Left renal cortex interstitium (tissue), 4 donors: ENCODE measurements at places on chromosomes 16 and 17. TPM values are rescaled to one million over a fixed set of nuclear protein-coding genes. Genes with fewer than 3 reads are reported as not detected.

The SLC46A1 gene
- polyA plus RNA-seq = 18.6 TPM

The MYO15A gene
- 4.1 TPM for polyA plus RNA-seq

The CDRT15L2 gene
- not detected for polyA plus RNA-seq

The MPO gene
- polyA plus RNA-seq = 4.2 TPM

DNA sequence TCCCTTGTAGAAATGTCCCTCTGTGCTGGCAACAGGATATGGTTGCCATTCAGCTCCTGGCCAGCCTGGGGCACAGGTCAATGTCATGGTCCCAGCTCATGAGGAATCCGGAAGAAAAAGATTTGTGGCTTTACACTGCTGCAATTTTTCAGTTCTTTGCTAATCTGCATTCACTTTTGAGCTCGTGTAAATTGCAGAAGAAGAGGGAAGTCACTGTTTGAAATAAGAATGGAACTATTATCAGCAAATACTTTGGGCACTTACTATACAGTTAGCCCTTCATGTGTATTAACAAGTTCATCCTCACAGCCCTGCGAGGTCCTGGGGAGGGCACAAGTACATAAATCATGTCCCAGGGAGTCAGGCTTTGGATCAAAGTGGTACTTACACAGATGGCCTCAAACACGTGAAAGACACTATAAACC lies 14.2 kb downstream of the SLC47A2 start:
- no peak for DNase-seq

DNA sequence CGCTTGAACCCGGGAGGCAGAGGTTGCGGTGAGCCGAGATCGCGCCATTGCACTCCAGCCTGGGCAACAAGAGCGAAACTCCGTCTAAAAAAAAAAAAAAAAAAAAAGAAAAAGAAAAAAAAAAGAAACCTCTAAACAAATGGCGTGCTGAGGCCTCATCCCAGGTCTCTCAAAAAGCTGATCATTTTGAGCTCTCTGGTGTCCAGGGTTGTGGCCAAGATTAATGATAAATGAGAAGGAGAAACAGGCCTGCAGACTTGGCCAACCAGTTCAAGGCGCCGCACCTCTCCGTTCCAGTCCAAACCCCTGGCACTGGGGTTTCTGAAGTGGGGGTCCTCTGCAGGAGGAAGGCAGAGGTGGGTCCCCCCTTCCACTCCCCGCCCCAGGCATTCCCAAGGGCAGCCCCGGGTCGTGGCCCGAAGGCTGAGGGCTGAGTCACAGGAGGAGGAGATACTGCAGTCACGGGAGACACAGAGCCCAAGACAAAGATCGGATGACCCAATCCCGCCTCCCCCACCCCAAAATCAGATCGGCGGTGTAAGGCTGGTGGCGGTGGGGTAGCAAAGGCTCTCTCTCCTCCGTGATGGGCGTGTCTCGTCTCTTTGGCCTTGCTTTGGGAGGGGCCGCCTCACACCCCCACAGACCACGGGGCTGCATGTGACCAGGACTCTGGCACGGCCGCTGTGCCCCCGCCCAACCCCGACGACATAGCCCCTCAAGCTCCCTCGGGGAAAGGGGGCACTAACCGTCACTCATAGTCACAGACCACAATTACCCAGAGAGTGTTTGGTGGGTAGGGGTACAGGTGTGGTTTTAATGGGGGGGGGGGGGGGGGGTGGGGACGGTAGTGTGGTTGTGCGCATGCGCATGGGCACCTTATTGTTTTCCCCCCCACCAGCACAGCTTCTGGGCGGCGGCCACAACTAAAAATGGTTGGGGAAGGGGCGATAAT lies 1.1 kb downstream of the VAT1 start:
- no peak for DNase-seq

DNA sequence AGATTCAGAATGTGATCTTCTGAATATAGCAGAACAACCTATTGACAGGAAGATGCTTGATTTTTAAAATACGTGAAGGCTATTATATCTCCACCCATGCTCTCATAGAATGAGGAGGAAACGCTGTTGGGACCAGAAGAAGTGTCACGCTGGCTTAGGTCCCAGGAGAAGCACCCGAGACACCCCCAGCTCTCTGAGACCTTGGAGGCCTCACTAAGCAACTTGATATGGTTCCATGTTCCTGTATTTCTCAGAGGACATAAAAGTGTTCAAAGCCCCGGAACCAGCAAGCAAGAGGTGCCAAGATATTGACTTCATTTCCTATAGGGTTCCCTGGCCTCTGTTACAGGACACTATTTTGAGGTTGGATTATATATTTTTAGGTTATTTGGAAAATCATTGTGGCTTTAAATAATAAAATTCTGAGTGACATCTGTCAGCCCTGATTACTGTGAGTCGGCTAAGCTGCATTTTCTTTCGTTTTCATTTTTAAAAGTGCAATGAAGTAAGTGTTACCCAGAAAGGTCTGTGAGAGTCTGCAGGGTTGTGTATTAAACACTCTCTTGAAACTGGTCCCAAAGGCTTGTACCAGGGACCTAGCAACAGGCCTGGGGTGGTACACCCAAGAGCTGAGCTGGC lies 400.0 kb downstream of the SOX9 start:
- no peak for DNase-seq

DNA sequence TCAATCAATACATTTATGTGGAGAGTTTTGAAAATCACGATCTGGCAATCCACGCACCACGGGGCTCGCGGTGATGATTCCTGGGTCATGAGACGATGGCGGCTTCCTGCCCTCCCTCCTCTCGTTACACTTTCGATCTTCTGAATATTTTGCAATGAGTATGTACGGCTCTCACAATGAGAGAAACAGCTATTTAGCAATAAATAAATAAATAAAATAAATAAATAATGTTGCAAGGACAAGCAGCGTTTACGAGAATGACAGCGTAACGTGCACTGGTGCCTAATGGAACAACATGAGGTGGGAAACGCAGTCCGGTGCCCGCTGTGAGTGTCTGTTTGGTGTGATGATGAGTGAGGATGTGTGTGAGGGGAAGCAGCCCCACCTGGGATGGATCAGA lies 46.7 kb upstream of the JPH3 start:
- no peak for DNase-seq

DNA sequence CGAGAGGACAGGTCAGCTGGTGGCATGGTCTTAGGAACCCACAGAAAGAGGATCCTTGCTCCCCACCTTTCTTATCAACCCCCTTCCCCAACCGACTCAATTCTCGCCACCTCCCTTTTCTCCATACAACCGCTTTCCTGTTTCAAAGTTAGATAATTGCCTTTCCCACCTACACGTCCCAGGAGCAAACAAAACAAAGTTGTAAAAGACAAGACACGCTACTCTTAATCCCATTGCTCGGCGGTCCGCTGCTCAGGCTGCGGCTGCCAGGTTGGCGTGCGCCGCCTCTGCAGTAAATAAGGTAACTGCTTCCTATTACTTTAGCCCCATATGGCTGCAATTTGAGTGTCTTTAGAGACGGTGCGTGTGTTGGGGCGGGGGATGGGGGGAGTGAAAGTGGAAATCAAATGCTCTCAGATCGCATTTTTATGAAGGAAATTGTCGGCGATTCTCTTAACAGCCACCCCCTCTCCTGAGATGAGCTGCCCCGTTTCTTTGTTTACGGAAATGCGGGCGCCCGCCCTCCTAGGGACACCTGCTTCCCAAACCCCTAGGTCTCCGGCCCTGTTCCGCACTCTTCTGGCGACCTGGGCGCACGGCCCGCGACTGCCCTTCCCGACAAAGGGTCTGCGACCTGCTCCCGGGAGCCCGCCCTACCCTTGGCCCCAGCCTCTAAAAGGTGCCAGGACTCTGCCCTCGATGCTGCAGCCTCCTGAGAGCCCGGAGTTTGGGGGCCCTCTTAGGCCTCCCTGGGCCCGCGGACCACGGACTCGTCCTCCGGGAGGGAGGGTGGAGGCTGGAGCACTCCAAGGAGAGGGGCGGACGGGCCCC lies 3.7 kb upstream of the CBX8 start:
- no peak for DNase-seq

DNA sequence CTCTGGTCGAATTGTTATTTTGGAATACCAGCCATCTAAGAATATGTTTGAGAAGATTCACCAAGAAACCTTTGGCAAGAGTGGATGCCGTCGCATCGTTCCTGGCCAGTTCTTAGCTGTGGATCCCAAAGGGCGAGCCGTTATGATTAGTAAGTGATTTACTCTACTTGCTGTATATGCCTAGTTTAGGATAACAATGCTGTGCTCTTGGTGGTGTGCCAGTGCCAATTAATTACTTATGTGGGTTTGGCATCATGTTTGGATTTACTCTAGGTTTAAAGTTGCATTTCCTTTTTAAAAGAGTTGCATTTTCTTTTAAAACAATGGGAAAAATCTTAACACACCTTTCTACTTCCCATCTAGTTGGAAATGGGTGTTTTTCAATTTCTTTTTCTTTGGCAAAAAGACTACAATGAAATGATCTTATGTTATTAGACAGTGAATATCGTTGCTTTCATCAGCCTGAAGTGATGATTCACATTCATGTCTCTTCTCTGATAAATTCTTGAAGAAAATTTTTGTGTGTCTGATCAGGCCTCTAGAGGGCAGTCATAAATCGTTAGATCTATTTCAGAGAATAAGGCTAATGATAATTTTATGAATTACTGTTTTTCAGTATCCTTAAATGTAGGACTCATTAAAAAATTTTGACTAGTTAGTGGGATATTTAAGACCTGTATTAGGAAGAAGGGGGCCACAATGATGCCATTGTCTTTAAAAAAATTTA lies 5.6 kb downstream of the SF3B3 start:
- DNase-seq = no peak

DNA sequence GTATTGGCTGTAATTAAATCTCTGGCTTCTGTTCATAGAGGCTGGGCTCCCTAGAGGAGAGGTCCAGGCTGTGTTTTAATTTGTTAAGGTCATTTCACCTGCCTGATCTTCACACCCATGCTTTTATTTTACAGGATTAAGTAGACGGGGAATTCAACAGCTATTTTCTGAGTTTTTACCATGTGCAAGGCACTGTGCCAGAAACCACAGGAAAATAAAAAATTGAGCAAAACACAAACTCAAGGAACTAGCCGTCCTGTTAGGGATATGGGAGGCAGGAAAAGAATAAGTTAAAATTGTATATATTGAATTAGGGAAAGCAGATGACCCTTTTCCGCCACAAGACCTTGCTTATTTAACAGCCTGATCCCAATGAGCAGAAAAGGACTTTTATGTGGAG lies 29.1 kb downstream of the HS3ST3A1 start:
- no peak for DNase-seq

- no peak for DNase-seq
These were observed at the start of gene SLFN14 for GRCh38 chr17:35560703-35561102. SLFN14 (minus strand) TSS chr17:35560819; CDS start chr17:35558062, 2,757 bp downstream.

DNA sequence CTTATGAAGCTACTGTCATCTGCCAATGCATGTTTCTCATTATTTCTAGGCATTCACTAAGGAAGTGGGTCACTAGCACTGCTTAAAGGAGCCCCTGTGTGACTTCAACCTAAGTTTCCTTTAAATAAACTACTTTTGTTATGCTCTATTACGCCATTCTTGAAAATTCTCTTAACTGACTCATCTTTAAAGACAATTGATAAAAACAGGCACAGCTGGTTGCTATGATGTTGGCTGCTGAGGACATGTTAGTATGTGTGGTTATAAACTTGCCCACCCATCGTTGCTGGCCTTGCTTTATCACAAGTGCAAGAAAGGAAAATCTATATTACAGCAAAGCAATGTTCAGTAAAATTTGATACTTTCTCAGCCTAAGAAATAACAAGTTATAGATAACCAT lies 75.8 kb upstream of the CNTNAP4 start:
- no peak for DNase-seq

DNA sequence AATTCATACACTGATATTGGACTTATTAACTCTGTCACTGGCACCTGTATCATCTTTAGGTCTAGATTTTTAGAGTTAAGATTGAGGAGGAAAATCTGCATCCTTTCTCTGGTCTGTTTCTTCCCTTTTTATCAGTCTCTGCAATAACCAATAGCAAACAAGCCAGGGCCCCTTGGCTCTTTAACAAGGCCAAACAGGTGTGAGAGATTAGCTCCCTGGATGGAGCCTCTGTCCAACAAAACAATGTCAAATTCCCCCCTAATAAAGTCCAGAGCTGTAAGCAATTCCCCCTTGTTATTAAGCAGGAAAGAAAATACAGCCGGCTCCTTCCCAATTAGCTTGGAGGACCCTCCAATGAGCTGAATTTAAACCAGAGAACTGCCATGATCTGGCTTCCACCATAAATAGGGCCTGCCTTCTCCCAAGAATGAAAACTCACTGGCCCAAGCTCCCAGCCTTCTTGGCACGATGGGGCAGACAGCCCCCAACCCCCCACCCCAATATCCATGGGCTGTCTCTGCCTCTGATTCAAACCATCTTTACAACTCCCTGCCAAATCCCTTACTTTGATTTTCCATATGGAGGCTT lies 56.1 kb upstream of the SOX9 start:
- no peak for DNase-seq

GRCh38 chr16:85497622-85498314 lies 115.4 kb upstream of the GSE1 start:
- no peak for DNase-seq

- DNase-seq = no peak
These were observed 3.3 kb upstream of the KRT35 start for GRCh38 chr17:41483991-41484826.

- DNase-seq = no peak
These were observed 32.2 kb upstream of the IRX6 start for GRCh38 chr16:55291847-55292246.

- no peak for DNase-seq
These were observed 915.0 kb downstream of the CDH11 start for GRCh38 chr16:64206862-64207261.

DNA sequence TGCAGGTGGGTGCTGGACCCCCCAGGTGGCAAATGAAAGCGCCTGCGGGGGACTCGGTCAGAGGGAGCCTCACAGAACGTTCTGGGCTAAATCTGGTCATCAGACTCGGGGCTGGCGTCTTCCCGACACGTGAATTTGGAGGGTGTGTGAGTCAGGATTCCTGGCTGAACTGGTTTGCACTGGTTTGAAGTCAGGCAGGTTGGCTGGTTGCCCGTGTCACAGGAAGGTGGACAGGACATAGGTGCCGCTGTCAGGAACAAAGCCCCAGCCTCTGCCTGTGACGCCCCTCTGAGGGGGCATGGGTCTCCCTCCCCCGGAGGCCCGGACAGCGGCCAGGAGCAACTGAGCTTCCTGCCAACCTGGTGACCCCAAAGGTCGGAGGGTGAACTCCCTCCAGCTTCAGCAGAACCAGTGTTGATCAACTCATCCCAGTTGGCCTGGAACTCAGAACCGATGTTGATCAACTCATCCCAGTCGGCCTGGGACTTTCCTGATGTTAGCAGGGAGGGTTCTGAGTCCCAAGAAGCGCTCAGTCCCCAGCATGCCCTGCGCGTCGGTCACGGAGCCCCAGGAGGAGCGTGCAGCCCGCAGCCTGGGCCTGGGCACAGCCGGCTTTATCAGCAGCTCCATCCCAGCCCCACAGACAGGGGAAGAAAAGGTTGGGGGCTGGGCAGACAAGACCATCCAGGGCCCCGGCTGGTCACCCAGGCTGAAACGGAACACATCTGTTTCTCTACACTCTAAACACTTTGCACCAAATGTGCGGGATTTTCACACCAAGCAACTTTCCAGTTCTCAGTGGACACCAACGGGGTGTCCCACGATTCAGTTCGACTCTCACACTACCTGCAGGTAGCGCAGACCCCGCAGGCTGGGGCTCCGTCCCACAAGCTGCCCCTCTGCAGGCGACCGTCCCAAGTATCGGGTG lies 14.4 kb upstream of the METRNL start:
- no peak for DNase-seq
